ENCODE measurements at places on chromosomes 11 and 22.

DNA sequence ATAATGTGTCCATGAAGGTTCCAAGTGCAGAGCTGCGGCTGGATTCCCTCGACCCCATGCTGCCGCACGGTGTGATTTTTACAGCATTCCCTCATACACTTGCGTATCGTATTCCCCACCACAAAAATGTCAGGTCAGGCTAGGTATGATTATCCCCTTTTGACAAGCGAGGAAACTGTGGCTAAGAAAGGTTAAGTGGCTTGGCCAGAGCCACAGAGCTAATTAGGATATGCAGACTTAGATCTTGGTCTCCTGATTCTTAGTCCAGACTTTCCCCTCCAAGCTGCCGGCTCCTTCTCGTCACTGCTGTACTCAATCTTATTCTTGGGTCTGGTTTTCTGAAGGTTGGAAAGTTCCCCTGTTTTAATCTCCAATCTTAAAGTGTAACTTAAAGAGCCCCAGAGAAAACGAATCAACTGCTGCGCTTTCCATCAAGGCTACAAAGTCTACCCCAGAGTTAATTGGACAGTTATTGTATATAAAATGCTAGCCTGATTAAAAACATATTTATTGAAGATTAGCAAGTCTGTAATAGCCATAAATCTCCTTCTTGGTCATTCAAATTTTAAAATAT, 176.6 kb downstream of the ADAMTS15 start:
- no peak for DNase-seq
- no peaks in the 10 kb centered on the region for H3K36me3 ChIP-seq
- no peak overlapping the region for H3K27ac ChIP-seq
- H3K4me1 ChIP-seq, result no peaks in the 10 kb centered on the region

- peaks cover 3% of the 10 kb centered on the region for H3K36me3 ChIP-seq
- H3K4me3 ChIP-seq, result no peak overlapping the region
- no peak overlapping the region for H3K27ac ChIP-seq
- no peaks in the 10 kb centered on the region for H3K27me3 ChIP-seq
Observed at GRCh38 chr11:33273656-33274055, 16.5 kb downstream of the HIPK3 start.

DNA sequence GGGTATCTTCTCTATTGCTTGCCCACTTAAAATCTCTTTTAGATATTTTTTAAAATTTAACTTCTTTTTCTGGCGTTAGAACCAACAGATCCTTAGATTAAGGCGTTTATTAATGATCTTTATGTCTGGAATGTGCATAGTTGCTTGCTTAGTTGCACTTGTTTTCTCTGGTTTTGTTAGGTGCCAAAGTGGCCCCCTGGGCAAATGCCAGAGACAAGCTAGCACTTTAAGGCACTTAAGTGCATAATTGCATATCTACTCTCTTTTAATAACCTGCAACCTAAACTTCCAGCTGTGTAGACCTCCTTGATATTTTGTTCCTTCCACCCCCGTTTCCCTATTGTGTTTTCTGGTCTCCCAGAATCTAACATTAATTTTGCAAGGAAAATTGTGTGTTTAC, 3.3 kb downstream of the RBM4 start:
- DNase-seq, result no peak
- H3K4me1 ChIP-seq, result peaks cover 87% of the 10 kb centered on the region
- peak overlapping the region; percentile 98 for H3K4me3 ChIP-seq
- H3K27me3 ChIP-seq, result no peaks in the 10 kb centered on the region

DNA sequence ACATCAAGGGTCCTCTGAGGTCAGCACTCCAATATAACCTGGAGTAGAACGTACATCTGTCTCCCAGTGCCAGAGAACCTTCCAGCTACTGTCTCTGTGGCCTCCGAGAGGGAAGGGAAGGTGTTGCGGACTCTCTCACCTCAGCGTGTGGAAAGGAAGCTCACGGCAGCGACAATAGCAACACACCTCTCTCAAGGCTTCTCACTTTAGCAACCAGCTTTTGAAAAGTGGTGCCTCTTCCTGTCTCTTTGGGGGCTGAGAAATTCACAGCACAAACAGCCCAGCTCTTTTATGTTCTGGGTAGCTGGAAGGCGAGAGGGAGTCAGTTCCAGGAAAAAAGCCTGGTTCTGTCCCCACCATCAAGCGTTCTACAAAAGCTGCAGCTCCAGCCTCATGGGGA, 156.9 kb upstream of the TBCEL start:
- no peak for DNase-seq
- no peaks in the 10 kb centered on the region for H3K27me3 ChIP-seq
- no peaks in the 10 kb centered on the region for H3K4me1 ChIP-seq
- H3K4me3 ChIP-seq, result no peak overlapping the region
- H3K27ac ChIP-seq, result no peak overlapping the region
- H3K36me3 ChIP-seq, result no peaks in the 10 kb centered on the region

- H3K4me3 ChIP-seq, result no peak overlapping the region
- no peaks in the 10 kb centered on the region for H3K4me1 ChIP-seq
- no peak overlapping the region for H3K27ac ChIP-seq
- DNase-seq, result no peak
- no peaks in the 10 kb centered on the region for H3K36me3 ChIP-seq
Observed at GRCh38 chr22:43944670-43945430, 10.4 kb upstream of the SAMM50 start.
